Activated T-cell treated with anti-CD3 and anti-CD28 coated beads, Interleukin-2, amount 50 U/mL, for 48 hours (primary cell): ENCODE measurements at places on chromosomes 1 and 21.

GRCh38 chr1:4161366-4162006 lies 261.4 kb upstream of the C1orf174 start:
- no peak for DNase-seq

DNA sequence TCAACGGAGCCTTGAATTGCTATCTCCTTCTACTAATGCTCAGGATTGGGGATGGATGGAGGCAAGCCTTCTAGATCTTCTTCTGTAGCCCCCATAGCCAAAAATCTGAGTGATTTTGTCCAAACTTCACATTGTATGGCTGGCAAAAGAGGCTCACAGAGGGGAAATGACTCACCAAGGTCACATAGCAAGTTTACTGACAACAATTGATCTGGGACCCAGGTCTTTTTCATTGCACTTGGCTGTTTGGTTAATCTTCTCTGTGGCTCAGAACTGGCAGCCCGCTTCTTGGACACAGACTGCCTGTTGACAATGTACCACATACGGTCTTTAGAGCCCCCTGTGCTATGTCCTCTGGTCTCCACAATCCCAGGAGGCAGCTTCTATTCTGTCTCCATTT lies 3.0 kb upstream of the LACTBL1 start:
- DNase-seq = no peak

DNA sequence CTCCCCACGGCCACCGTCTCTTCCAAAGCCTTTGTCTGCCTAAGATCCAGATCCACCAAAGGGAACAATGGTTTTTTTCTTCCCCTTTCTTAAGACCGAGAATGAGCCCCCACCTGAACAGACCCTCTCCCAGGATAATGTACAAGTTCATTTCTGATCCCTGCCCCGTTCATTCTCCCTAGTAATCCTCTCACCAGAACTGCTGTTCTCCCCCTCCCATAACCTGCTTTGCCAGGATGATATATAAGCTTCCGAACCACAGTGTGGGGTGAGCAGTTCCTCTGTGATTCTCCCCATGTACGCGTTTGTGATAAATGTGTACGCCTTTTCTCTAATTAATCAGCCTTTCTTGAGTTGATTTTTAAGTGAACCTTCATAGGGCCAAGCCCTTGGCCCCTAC lies 4.9 kb downstream of the RD3 start:
- no peak for DNase-seq

DNA sequence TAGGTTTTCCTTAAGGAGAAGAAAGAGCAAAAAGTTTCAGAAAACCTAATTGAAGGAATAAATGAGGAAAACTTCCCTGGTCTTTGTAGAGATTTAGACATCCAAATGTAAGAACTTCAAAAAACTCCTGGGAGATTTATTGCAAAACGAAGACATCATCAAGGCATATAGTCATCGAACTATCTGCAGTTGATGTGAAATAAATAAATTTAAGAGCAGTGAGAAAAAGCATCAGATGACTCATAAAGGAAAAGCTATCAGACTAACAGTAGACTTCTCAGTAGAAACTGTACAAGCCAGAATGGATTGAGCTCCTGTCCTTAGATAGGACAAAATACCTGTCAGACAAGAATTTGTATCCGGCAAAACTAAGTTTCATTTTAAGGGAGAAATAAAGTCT lies 569.4 kb upstream of the ADAMTS5 start:
- DNase-seq = no peak

DNA sequence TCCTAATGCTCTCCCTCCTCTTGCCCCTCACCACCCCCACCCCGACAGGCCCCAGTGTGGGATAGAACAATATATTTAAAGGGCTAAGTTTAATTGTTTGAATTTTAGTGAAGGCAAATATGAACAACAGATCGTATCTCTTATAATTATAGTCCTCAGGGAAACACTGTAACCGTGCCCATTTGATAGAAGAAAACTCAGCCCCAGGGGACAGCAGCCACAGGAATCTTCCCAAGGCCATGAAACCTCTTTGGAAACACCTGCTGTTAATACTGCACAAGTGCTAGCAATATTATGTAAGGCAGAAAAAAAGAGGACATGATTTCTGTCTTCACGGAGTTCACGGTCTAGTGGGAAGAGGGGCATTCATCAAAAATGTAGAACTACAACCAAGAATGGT lies 142.2 kb downstream of the URB2 start:
- DNase-seq = no peak

GRCh38 chr1:23167353-23168078 lies 1.1 kb downstream of the LUZP1 start:
- peak; percentile 58 for DNase-seq

- peak; percentile 58 for DNase-seq
Measured at GRCh38 chr1:91697416-91697815, 188.5 kb downstream of the TGFBR3 start.

DNA sequence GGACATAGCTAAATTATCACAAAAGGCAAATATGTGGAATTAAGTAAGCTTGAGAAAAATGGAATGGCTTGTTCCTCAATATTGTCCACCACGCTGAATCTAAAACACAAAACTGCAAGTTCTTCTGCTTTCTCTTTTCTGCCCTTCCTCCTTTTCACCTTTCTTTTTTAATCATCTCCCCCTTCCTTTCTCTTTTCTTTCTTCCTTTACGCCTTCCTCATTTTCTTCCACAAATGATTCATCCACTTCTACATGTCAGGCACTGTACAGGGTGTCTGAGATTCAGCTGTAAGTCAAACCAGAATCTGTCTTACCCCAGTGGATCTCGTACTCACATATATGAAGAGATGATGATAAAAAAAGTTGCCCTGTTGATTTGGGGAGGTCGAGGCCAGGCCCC lies 1182.5 kb downstream of the MRPL39 start:
- DNase-seq = no peak

DNA sequence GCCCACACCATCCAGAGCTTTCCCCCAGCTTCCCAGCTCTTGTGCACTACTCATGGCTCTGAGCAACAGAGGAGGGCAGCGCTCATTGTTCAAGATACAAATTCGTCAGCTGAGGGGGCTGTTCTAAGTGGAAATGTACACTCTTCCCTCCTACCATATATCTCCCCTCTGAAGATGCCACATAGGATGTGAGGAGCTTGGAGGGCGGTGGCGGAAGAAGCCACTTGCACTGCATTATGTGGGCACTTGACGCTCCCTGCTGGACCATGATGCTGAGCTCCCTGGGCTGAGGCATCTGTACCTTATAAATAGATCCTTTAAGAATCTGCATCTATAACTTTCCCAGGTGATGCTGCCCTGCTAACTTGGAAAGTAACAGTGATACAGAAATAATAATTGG lies 477.6 kb upstream of the DEPDC1 start:
- DNase-seq = no peak

DNA sequence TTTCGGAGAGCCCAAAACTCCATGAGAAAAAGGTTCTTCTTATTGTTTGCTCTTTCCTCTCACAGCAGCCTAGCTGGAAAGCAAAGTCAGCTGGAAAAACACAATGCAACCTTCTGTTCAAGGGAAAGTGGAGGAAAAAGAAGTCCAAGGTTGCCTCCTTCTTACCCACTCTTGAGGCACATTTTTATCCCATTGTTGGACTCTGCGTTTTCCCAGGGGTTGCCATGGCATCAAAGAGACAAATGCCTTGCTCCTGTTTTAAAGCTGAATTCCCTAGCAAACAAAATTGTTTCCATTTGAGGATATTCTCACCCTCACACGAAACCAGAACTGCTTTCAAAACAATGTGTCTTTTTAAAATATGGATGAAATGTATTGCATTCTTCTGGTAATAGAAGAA lies 45.1 kb upstream of the PALMD start:
- no peak for DNase-seq

GRCh38 chr1:113370868-113371267 lies 19.4 kb upstream of the MAGI3 start:
- no peak for DNase-seq

DNA sequence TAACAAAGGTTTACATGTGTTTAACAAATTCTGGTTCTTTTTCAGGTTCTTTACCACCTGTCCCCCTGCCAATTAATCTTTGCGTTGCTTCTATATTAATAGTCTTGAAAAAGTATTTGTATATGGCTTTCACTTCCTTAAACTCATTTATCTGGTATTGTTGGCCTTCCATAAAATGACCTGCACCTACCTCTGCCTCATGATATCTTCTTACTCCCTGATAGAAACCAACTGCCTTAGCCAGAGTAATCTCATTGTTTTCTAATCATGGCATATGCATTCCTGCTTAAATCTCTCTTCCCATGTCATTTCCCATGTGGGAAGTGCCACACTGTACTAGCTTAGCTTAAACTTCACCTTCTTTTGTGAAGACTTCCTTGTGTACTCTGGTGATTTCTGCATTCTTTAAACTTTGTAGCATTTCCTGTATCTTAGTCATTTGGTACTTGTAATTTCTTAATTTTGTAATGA lies 8.7 kb downstream of the SMG7 start:
- DNase-seq = no peak

GRCh38 chr21:42861848-42862400 lies 17.4 kb downstream of the WDR4 start:
- DNase-seq = no peak

DNA sequence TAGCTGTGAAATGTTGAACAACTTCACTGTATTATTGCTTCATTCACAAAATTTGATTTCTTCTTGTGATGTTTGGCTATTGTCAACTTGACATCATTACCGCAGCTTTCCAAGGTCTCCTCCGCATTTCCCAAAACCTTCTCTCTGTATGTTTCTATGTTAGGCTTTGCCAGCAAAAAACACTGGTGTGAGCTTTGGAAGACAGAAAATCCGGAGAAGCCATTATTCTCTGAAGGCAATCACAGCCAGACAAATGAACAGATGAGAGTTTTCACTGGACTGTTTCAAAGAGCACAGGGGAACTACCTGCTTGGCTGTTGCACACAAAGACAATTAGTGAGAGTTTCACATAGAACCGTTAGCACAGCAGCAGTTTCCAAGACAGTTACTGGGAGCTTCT lies 609.6 kb downstream of the BRINP3 start:
- DNase-seq = no peak

GRCh38 chr1:246350745-246351144 lies 156.3 kb downstream of the SMYD3 start:
- no peak for DNase-seq

GRCh38 chr1:41689558-41689981 lies 205.1 kb upstream of the EDN2 start:
- no peak for DNase-seq

DNA sequence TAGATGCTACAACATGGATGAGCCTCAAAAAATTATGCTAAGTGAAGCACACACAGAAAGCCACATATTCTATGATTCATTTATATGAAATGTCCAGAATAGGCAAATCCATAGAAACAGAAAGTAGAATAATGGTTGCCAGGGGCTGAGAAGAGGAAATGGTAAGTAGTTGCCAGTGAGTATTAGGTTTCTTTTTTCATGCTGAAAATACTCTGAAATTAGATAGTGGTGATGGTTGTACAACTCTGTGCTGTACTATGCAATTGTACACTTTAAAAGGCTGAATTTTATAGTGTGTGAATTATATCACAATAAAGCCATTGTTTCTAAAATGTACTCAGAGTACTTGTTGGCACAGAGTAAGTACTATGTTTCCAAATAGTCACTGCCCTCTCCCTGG lies 15.5 kb upstream of the GFI1 start:
- no peak for DNase-seq

DNA sequence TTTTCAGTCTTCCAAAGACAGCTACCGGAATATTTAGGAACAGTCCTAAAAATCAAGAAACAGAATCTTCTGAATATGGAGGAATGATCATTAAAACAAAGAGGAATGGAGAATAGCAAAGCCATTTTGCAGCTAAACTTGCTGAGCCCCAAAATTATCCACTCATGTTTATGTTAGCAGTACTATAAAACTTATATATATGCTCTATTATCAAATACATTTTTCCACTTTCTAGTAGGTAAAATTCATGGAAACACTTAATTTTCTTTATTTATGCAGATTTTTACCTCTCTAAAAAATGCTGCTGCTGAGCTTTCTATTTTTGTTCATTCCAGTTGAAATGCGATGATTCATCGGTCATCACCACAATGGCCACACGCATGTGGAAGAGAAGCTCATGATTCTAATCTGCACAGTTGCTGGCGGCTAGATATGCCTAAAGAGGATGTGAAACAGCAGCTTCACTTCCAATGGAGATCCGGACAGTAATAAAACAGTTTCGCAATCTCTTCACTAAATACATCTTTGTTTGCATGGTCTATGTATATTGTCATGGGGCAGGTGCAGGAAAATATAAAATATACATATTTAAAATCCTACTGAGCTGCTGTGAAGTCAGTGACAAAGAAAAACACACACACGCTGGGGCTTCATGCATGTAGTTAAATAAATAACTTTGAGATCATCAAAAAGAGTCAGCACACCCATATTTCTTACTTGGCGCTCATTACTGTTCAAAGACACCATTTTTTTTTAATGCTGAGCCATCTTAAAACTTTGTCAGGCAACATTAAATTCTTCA lies 292.2 kb downstream of the SMYD3 start:
- DNase-seq = no peak

- peak; percentile 10 for DNase-seq
Measured at GRCh38 chr1:111733992-111734341, 5.2 kb downstream of the INKA2 start.

GRCh38 chr1:96834986-96835385 lies 113.4 kb downstream of the PTBP2 start:
- no peak for DNase-seq

GRCh38 chr1:45079533-45079932 lies 67.5 kb downstream of the UROD start:
- no peak for DNase-seq

DNA sequence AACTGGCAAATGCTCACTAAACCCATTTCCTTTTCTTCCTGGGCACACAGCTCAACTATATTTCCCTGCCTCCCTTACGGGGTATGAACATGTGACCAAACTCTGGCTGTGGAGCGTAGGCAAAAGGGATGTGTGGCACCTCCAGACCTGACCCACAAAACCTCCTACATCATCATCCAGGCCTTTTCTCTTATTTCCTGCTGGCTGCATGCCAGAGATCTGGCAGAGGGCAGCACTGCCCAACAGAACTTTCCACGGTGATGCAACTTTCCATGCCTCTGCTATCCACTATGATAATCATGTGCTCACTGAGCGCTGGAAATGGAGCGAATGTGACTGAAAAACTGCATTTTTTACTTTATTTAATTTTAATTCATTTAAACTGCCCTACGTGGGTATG lies 99.6 kb upstream of the CACNA1E start:
- DNase-seq = no peak

DNA sequence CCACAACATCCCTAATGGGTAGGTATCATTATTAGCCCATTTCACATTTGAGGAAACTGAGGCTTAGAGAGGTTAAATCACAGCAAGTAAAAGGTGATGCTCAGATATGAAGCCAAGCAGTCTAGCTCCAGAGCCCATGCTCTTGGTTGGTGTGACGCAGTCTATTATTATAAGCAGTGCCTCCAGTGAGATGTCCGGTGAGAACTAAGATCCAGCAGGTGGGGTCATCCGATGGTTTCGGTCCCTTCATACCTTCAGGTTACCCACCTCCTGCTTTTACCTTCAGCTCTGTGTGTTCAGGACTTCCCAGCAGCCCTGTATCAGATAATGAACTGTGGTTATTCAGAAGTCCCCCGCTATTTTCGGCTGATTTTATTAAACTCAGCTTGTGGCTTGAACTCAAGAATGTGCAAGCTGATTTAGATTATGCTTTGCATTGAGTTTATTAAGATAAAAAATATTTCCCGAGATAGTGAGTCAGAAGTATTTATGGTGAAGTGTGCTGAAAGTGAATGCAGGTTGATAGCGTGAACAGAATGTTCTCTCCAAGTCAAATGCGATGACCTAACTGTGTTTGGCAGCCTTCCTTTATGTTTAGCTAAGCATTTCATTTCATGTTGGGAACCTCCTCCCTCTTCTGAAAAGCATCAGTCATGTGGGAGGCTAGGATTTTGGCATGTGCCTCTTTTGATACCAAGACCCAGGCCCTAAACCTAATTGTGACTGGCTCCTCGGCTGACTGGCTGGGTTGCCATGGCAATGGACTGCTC lies 160.9 kb upstream of the UBE2U start:
- no peak for DNase-seq

- DNase-seq = no peak
Measured at GRCh38 chr1:186757851-186758250, 70.9 kb upstream of the PLA2G4A start.
